ENCODE measurements at places on chromosomes 7 and 10.

DNA sequence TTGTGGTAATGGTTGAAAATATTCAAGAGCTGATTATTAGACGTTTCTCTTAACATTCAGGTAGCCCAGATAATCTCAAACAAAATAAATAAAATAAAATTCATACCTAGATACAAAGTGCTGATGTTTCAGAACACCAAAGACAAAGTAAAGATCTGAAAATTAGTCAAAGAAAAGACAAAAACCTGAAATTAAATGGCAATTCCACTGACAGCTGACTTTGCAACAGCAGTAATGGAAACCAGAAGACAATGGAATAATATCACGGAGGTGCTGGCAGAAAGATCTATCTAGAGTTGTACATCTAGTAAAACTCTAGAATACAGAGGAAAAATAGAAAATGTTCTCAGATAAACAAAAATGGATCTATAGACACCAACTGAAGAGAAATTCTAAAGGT, 58.0 kb upstream of the IKZF1 start:
- DNase-seq: no peak

GRCh38 chr10:124587811-124588211, 126.2 kb downstream of the LHPP start:
- no peak for DNase-seq

DNA sequence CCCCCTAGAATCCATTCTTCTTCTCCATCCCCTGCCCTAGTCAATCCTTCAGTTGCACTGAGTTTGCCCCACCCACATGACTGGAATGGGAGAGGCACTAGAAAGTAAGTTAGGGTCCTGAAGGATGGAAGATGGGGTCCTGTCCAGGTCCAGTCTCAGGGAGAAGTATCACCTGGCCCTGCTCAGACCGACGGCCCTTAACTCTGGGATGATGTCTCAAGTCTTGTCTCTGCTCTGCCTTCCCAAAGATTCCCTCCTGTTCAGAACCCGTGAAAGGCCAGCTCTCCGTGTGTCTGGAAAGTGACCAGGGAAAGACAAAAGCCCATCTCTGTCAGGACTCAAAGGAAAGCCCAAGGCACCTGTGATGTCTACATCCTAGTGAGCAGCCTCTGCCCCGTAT, 88.8 kb downstream of the OAT start:
- no peak for DNase-seq

DNA sequence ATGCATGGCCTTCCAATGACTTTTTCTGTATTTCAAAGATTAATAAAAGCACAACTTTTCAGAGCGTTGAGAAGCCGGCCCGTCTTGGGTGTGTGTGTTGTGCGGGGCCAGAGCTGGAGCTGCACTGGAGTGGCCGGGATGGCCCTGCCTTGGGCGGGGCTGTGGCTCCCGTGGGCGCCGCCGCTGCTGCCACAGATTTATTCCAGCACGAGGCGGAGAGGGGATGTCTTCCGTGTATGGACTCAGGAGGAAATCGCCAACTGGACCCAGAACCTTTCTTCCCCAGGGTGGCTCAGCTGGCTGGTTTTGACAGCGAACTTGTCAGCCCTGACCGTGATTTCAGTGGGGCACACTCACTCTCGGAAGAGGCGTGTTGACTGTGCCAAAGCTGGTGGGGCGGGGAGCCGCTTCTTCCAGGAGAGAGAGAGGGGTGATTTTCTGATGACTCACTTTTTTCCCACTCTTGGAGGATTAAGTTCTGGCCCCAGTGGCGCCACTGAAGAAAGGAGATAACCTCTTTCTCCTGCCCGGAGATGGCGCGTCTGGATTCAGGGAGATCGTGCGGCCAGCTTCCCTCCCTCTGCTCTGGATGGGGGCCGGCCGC, 72.4 kb downstream of the DNAJB6 start:
- no peak for DNase-seq

GRCh38 chr7:50355817-50356178, 51.3 kb downstream of the IKZF1 start:
- no peak for DNase-seq

- no peak for DNase-seq
Observed at GRCh38 chr10:62155054-62155680, 113.5 kb downstream of the RTKN2 start.

DNA sequence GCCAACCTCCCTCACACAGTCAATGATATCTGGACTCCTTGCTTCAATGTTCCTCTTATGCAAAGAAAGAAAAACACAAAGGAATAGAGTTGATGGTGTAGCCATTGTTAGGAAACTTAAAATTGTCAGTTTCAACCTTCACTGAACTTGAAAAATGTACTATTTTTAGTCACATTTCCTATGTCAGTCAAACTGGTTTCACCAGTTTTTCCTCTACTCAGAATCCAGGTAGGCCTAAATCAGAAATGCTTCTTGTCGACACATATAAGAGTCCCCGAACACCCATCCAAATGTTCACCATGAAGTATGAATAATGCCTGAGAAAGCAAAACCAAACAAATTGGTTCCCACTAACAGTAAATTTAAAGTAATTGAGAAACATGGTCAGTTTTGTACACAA, 42.4 kb upstream of the ZMYND11 start:
- DNase-seq: no peak

- DNase-seq: no peak
Observed at GRCh38 chr7:106344211-106344610, 59.4 kb upstream of the NAMPT start.

- DNase-seq: no peak
Observed at GRCh38 chr10:101322266-101323108, 31.5 kb upstream of the BTRC start.

DNA sequence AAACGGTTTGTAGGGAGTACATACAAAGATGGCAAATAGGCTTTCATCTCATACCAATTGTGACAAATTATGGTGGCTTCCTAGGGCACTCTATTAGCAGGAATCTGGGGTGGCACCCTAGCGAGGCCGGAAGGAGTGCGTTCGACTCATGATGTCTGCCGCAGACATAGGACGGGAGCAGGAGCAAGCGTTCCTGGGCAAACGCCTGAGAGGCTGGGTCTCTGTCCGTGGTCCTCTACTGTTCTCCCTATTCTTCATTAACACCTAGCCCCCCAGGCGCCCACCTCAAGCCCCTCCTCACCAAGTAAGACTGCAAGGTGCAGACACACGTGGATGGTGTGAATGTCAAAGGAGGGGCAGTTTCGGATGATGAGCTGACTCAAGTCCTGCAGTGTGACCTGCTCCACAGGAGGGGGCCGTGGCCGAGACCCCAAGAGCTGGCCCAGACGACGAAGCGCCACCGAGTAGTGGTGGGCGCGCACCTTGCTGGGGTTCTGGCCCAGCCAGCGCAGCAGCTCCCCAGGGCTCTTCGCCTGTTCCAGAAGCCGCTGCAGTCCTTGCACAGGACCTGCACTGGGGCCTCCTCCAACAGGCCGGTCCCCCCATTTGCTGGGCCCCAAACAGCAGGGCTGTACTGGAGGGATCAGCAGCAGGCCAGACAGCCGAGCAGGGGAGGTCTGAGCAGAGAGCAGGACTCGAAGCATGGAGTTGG, 1.3 kb downstream of the FASTK start:
- DNase-seq: no peak

DNA sequence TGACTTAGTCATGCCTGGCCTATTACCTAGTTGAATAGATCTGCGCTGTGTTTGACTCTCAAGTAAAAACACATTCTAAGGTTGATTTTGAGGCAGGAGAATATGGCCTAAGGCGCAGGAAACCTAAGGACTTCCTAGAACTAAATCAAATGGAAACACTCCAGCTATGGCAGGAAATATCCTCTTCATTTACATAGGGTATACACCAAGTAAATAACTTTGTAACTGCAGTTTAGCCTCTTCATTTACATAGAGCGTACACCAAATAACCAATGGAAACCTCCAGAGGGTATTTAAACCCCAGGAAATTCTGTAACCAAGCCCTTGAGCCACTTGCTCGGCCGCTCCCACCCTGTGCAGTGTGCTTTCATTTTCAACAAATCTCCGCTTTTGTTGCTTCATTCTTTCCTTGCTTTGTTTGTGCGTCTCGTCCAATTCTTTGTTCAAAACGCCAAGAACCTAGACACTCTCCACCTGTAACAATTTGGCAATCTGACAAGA, 35.6 kb upstream of the XRCC2 start:
- no peak for DNase-seq

GRCh38 chr7:115066050-115066449, 144.2 kb downstream of the MDFIC start:
- no peak for DNase-seq

GRCh38 chr10:126391192-126391885, 3.1 kb upstream of the ADAM12 start:
- no peak for DNase-seq

- DNase-seq: no peak
Observed at GRCh38 chr7:17134786-17135185, 163.7 kb upstream of the AHR start.

- DNase-seq: no peak
Observed at GRCh38 chr10:93121311-93121710, 47.6 kb downstream of the CYP26A1 start.

DNA sequence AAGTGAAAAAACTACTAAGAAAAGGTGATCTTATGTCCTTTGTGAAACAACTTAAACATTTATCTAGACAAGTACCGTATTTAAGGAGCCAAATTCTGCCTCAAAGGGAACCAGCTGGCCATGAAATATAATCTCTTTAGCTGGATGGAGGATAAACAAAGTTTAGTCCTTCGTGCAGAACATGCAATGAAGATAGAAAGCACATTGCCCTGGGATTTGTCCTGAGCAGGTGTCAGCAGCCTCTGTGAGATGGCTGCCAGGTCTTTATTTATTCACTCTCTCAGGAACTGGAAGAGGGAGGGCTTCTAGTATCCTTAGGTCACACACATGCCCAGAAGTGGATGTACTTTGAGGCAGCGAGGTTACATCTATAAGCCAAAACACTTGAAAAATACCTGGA, 57.4 kb upstream of the CASD1 start:
- DNase-seq: no peak

- no peak for DNase-seq
Observed at GRCh38 chr7:112537822-112538387, 57.1 kb downstream of the LSMEM1 start.

DNA sequence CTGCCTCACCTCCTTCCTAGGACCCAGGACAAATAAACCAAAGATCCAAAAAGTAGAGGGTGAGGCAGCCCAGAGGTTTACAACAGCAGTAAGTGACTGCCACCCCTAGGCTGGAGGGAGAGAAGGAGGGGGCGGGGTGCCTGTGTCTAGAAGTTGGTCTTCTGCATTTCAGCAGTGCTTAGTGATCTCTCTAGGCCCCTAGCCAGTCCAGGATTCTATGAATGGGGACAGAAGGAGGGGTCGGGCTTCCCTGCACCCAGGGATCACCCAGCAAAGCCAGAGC, 62.8 kb upstream of the KDM7A start:
- no peak for DNase-seq

DNA sequence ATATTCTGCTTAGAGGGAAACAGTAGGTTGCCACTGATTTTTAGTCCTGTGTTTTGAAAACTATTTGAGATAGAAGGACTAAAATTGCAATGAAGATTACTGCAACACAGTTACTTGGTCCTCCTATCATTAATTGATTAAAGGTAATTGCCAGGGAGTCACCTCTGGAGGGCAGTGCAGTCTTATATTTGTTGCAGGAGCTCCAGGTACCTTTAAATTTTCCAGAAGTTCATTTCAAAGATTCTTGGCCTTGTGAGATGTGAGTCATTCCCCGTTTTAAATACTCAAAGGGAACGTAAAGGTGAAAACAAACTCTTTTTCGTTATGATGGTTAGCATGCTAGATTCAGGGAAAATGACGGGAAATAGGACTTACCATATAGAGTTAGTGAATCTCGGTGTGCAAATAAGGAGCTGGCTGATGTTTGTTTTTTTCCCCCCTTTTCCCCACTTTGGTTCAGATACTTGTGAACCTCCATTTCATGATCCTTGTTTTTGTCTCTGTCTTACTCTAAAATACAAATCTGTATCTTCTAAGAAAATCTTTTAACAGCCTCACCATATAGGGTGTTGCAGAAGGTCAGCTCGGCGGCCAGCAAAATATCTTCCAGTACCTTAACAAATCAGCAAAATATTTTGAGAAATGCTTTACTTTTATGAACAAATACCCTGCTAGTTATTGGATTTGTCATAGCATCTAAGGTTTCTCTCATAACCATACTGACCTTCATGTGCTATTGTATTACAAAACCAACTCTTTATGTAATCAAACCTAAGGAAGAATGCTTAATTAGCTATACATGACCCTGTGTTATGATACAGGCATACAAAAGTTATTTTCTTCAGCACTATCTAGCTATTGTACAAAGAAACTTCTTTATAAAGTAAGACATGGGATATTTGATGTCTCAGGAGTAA, 143.0 kb upstream of the HDAC9 start:
- no peak for DNase-seq

DNA sequence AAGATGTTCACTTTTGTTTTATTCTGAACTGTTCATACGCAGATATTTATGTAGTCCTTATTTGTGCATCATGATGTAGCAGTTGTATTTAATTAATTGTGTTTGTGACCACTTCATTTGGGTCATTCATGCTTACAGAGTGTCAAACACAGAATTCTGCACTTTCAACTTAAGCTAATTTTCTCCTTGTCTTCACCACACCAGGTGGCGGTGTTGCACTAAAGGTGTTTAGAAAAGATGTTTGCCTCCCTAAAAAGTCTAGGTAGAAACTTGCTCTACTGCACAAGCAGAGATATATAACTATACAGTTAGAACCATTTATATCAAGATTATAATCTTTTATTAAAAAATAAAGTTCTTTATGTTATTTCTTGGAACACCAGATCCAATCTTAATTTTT, 1.3 kb upstream of the TAS2R38 start:
- no peak for DNase-seq

DNA sequence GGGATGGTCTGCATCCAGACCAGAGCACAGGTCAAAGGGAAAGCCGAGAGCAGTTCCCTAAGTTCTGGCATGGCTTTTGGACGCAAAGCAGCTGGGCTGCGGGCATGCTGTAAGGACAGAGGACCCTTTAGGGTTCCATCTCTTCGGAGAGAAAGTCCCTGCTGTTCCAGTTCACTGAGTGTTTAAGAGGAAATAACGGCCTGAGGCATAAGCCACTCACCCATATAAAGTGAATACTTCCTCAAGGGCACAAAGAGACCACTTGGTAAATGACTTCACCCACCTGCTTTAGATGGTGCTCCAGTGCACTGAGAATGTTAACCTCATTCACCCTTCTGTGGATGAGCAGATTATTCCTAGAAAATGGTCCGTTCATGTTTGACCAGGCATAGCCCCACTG, 586.7 kb upstream of the GALNT17 start:
- no peak for DNase-seq

- DNase-seq: no peak
Observed at GRCh38 chr7:80182630-80183276, 48.1 kb downstream of the GNAI1 start.
